Activated CD4-positive, alpha-beta T cell treated with anti-CD3 and anti-CD28 coated beads, Interleukin-2, amount 10 ng/mL, durations not matched to agents 24 days and 14 days (primary cell): ENCODE measurements at places on chromosomes 1 and 21.

- no peak for DNase-seq
These were observed 249.8 kb upstream of the C1orf174 start for GRCh38 chr1:4149831-4150230.

- no peak for DNase-seq
These were observed 167.4 kb upstream of the C1orf21 start for GRCh38 chr1:184219414-184219813.

DNA sequence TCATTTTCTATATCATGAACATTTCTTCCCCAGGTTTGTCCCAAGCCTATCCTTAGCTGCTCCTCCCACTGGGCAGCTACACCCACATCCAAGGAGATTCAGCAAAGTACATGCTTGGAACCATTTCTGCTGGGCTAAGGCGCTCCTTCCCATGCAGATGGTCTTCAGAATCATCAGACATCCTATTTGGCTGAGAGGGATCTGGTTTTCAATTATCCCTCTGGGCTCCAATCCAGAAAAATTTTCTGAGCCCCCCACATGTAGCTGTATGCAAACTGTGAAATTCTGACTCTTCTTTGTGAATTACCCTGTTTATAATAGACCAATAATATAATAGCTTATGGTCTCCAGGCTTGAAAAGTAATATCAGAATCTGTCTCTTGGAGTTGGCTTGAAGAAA lies 99.2 kb downstream of the LAMC2 start:
- DNase-seq, result no peak

GRCh38 chr1:11456965-11457364 lies 22.0 kb upstream of the DISP3 start:
- DNase-seq, result no peak

- DNase-seq, result no peak
These were observed 76.6 kb downstream of the ABCA4 start for GRCh38 chr1:94044290-94044790.

DNA sequence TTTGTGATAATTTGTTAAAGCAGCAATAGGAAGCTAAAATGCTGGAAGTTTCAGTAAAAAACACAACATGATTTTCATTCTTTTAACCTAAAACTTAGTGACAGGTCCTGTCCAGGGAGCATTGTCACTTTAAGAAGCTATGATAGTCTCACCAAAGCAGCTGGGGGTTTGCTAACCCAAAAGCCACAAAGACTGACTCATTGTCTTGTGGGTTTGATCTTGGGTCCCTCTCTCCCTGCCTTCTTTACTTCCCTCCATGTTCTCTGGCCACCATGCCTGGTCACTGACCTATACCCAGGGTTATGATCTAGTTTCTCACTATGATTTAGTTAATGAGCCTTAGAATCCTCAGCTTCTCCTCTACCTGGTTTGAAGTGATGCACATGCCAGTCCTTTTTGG lies 213.5 kb upstream of the PTGFR start:
- no peak for DNase-seq

DNA sequence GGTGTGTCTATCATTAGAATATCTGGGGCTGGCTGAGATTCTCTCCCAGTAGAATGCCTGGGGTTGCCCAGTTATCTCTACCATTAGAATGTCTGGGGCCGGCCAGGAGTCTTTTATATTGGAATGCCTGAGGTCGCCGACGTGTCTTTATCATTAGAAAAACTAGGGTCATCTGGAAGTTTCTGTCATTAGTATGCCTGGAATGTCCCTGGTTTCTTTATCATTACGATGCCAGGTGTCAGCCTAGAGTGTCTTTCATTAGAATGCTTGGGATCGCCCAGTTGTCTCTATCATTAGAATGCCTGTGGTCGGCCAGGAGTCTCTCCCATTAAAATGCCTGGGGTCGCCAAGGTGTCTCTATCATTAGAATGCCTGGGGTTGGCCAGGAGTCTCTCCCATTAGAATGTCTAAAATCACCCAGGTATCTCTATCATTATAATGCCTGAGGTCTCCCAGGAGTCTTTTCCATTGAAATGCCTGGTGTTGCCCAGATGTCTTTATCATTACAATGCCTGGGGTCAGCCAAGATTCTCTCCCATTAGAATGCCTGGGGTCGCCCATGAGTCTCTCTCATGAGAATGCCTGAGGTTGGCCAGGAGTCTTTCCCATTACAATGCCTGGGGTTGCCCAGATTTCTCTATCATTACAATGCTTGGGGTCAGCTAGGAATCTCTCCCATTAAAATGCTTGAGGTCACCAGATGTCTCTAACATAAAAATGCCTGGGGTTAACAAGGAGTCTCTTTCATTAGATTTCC lies 53.2 kb downstream of the RNF187 start:
- no peak for DNase-seq

DNA sequence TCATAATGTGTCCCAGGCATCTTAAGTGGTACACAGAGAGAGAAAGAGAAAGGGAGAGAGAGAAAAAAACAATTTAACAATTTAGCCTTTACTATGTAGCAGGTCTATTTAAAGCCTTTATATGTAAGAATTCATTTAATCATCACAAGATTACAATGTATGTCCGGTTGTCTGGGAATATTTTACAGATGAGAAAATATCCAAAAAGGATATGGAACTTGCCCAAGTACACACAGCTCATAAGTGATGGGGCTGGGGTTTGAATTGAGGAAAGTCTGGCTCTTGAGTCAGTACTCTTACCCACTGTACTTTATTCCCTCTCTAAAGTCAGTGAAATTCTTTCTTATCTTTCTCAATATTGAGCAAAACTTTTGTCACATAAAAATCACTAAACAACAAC lies 104.6 kb downstream of the LYPLAL1 start:
- DNase-seq, result no peak

GRCh38 chr21:30444204-30444603 lies 4.1 kb downstream of the KRTAP15-1 start:
- no peak for DNase-seq

- DNase-seq, result no peak
These were observed 213.3 kb upstream of the ZRANB2 start for GRCh38 chr1:71294178-71294577.

GRCh38 chr1:27113861-27114260 lies 41.1 kb downstream of the SLC9A1 start:
- no peak for DNase-seq

DNA sequence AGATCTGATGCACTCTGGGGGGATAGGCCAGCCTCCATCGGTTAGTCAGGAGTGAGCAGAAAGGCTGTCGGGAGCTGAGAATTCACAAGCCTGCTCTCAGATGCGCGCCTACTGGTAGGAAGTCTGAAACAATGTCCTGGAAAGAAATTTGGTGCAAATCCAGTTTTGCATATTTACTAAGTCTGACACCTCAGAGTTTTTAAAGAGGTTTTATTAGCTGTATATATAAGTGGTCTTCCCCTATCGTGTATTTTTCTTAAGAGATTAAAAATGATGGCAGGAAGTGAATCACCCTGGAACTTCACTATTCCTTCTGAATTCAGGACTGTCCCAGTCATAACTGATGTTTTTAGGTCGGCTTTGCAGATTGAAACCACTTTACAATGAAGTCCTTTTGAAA lies 99.8 kb upstream of the C1orf105 start:
- DNase-seq, result no peak

GRCh38 chr1:206706806-206707366 lies 22.2 kb downstream of the MAPKAPK2 start:
- DNase-seq, result no peak

DNA sequence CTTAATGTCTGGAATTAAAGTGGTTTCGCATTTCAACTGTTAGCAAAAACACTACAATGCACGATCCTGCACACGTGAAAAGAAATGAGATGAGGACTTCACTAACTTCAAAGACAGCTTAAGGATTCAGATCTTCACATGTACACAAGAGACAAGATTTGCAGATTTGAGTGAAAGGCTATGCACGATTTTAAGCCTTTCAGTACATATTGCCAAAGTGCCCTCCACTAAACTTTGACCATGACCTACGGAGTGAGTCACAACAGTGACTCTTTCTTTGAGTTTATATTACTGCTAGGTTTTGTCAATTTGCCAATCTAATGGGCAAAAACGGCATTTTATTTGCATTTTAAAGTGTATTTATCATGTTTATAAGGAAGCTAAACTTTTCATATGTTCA lies 41.2 kb upstream of the CR1L start:
- DNase-seq, result no peak

DNA sequence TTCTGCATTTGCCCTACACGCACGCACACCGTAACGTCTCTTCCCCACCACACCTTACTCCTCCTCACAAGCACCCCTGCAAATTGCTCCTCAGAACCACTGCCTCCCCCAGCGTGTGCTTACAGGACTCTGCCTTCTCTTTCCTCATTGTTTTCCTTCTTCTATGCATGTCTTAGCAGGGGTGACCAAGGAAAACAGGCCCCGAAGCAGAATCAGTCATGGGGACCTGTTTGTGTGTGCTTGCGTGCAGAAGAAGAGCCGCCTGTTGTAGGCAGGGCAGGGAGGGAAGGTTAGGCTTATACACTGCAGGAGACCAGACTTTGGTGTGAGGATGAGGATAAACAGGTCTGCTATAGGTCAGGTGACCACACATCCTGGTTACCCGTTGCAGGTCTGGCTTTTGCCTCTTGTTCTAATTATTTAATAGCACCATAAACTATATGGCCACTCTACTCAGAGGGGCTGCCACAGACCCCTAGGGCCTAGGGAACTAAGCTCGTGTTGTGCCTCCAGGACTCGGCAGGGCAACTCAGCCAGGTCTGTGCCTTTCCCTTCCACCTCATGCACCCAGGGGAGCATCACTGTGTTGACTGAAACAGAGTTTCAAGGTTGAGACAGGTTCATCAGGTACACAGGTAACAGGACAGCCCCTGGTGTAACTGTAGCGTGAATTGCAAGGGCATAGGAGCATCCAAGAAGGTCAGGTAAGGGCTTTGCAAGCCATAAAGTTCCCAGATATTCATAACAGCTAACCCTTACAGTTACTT lies 60.8 kb upstream of the EPS8L3 start:
- no peak for DNase-seq

- no peak for DNase-seq
These were observed 43.7 kb upstream of the LRRC7 start for GRCh38 chr1:69524015-69524414.

DNA sequence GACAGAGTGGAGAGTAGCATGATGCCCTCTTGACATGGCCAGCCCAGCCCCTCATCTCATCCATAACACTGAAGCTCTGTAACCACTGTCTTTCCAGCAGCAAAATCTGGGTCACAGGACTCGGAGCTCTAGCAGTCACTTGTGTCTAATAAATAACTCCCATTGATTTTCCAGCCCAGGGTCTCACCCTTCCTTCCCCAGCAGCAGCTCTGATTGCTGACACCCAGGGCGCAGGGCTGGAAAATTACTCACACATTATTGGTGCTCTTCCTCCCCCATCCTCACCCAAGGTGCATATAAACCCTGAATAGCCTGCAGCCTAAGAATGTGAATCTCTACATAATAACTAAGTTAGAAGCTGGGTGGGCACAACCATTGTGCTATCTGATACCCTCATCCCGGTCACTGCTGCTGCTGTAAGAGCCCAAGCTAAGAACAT lies 21.1 kb upstream of the OR10J5 start:
- no peak for DNase-seq

GRCh38 chr1:2189459-2190425 lies 4.8 kb downstream of the FAAP20 start:
- DNase-seq, result peak; percentile 95

DNA sequence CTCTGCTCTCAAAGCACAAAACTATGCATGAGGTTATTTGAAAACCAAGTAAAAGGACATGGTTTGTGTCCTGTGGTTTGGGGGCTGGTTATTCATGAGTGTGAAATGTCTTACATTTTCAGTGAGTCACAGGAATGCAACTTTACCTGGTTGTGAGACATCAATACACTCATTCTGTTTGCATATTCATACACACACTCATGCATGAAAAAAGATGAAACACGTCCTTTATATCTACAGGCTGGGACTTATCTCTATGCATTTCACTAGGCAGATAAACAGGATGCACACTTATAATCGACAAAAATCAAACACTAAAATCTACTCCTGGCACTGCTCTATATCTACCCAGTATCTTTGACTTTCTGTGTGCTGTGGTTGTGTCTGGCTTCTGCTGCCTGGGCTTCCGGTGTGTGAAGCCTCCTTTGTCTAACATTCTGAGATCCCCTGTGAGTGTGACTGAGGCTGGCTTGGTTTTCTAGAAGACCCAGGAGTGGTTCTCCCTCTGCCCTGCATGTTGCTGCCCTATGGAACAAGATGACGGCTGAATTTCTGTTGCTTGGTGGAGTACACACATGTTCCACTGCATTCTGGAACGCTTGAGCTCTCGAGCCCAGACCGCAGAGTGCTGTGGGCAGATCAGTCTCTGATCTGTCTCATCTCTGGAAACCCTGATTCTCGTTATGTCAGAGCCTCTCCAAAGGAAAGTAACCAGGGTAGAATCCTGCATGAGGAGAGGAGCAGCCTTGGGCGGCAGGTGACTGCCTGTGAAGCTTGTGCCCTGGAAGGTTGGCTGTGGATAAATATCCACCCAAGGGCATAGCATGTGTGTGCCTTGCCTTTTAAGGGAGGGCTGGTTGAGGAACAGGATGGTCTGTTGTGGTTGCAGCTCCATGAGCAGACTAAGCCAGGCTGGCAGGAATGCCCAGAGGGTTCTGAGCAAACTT lies 19.7 kb upstream of the FASLG start:
- DNase-seq, result peak; percentile 92
